ENCODE measurements at places on chromosomes 1 and 21. TPM values are rescaled to one million over a fixed set of nuclear protein-coding genes. Genes with fewer than 3 reads are reported as not detected.

The NIBAN1 gene
- total RNA-seq: 0.81 TPM

The NRIP1 gene
- 7.8 TPM for total RNA-seq

The SLC44A3 gene
- total RNA-seq: 2.4 TPM

The PLEKHN1 gene
- total RNA-seq: 6.3 TPM

The SELP gene
- total RNA-seq: not detected

The TPTE gene
- total RNA-seq: not detected

The HSD17B7 gene
- total RNA-seq: 9.0 TPM
